ENCODE measurements at places on chromosomes 2 and 18.

- no peak for DNase-seq
Observed at GRCh38 chr2:19854596-19855541, 46.9 kb downstream of the TTC32 start.

DNA sequence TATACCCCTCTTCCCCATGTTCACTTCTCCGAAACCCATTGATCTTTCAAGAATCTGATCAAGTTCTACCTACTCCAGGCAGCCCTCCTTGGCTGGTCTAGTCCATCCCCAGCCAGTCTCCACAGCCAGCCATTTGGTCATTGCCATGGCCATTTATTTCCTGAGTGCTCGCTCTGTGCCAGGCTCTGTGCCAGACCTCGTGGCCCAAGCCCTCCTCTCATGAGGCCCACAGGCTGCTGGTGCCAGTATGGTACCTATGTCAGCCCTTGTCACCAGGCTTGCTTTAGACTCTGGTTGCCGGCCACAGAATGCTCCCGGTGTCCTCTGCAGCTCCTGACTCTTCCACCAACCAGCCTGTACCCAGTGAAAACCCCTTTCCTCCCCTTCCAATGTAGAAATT is 78.8 kb downstream of the CELF4 start:
- no peak for DNase-seq

- no peak for DNase-seq
Observed at GRCh38 chr2:151040039-151040438, 221.6 kb downstream of the RBM43 start.

- no peak for DNase-seq
Observed at GRCh38 chr2:144983107-144983506, 463.2 kb upstream of the ZEB2 start.

GRCh38 chr2:66957198-66957597 is 439.9 kb upstream of the ETAA1 start:
- DNase-seq: peak; percentile 51

GRCh38 chr2:195535911-195536522 is 121.0 kb upstream of the SLC39A10 start:
- no peak for DNase-seq

GRCh38 chr2:226477221-226478108 is 322.2 kb downstream of the IRS1 start:
- DNase-seq: peak; percentile 72

All from fibroblast of the aortic adventitia (primary cell).